ENCODE measurements at places on chromosomes 6 and 20. TPM values are rescaled to one million over a fixed set of nuclear protein-coding genes. Genes with fewer than 3 reads are reported as not detected.

Gene PROKR2
- total RNA-seq = not detected

Gene TBX18
- not detected for total RNA-seq

DNA sequence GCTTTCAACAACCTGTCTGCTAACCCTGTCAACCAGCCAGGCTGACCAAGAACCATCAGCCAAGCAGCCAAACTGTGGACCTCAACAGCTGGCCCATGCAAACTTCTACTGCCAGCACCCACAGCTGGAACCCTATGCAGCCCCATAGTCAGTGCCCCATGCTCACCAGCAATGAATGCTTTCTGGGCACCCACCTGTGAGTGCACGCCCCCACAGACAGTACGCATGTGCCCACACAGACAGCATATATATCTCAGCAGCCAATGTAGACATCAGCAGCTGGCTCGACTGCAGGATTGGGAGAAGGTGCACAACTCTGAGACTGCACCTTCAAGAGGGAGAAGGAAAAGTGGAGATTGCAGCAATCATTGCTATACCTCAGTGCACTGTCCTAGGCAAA, 1534.6 kb downstream of the GRIK2 start:
- H3K36me3 ChIP-seq = no peaks in the 10 kb centered on the region
- H3K4me1 ChIP-seq = no peaks in the 10 kb centered on the region
- DNase-seq = no peak
- H3K27ac ChIP-seq = no peak overlapping the region
- H3K4me3 ChIP-seq = no peak overlapping the region
- H3K27me3 ChIP-seq = no peaks in the 10 kb centered on the region

GRCh38 chr6:136646377-136646776, 96.2 kb upstream of the MAP7 start:
- no peaks in the 10 kb centered on the region for H3K36me3 ChIP-seq
- no peaks in the 10 kb centered on the region for H3K27me3 ChIP-seq
- DNase-seq = no peak
- no peak overlapping the region for H3K27ac ChIP-seq
- no peak overlapping the region for H3K4me3 ChIP-seq

- H3K4me3 ChIP-seq = no peak overlapping the region
- peak; percentile 67 for DNase-seq
- H3K4me1 ChIP-seq = peaks cover 61% of the 10 kb centered on the region
- H3K27ac ChIP-seq = peak overlapping the region; percentile 80
- H3K27me3 ChIP-seq = peaks cover 2% of the 10 kb centered on the region
- H3K36me3 ChIP-seq = no peaks in the 10 kb centered on the region
Observed at GRCh38 chr6:85464260-85464644, 14.4 kb downstream of the NT5E start.

- H3K4me1 ChIP-seq = no peaks in the 10 kb centered on the region
- H3K4me3 ChIP-seq = no peak overlapping the region
- no peaks in the 10 kb centered on the region for H3K27me3 ChIP-seq
- H3K36me3 ChIP-seq = no peaks in the 10 kb centered on the region
- H3K27ac ChIP-seq = no peak overlapping the region
Observed at GRCh38 chr6:121413879-121414278, 21.6 kb upstream of the GJA1 start.

- no peak overlapping the region for H3K4me3 ChIP-seq
- H3K36me3 ChIP-seq = no peaks in the 10 kb centered on the region
Observed at GRCh38 chr6:92538926-92539325, 880.4 kb downstream of the EPHA7 start.

Data from activated naive CD4-positive, alpha-beta T cell treated with anti-CD3 and anti-CD28 coated beads for 36 hours (primary cell).